ENCODE measurements at places on chromosomes 3 and 15.

DNA sequence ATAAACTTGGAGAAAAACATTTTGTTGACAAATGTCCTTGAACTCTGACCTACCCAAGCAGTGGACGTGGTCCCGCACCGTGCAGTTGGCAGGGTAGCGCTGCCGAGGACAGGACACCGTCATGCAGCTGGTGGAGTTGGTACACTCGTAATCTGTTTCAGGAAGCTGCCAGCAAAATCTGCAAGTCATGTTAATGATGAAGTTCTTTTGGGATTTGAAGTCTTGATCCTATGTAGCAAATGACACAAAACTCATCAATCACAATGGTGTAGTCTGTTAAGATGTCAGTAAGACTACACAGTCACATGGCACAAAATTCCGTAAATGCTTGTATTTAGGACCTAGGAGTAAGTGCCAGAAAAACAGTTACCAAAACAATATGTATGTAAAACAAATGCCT lies 5.5 kb downstream of the TM2D3 start:
- no peak for DNase-seq

DNA sequence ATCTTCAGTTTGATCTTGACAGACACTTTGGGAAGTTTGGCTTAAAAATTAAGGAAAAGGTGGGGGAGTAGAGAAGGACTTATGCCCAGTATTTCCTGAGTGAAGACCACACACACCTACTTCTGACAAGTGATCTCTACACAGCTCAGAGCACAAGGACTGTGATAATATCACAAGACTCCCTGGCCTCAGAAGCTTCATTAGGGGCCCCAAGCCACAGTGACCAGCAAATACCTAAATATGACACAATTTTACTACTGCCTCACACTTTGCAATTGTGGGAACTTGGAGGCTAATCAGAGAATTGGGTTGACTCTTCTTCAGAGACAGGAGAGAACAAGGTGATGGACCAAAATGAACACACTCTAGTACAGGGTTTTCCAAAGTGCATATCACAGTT lies 2.6 kb downstream of the ILDR1 start:
- DNase-seq, result no peak

DNA sequence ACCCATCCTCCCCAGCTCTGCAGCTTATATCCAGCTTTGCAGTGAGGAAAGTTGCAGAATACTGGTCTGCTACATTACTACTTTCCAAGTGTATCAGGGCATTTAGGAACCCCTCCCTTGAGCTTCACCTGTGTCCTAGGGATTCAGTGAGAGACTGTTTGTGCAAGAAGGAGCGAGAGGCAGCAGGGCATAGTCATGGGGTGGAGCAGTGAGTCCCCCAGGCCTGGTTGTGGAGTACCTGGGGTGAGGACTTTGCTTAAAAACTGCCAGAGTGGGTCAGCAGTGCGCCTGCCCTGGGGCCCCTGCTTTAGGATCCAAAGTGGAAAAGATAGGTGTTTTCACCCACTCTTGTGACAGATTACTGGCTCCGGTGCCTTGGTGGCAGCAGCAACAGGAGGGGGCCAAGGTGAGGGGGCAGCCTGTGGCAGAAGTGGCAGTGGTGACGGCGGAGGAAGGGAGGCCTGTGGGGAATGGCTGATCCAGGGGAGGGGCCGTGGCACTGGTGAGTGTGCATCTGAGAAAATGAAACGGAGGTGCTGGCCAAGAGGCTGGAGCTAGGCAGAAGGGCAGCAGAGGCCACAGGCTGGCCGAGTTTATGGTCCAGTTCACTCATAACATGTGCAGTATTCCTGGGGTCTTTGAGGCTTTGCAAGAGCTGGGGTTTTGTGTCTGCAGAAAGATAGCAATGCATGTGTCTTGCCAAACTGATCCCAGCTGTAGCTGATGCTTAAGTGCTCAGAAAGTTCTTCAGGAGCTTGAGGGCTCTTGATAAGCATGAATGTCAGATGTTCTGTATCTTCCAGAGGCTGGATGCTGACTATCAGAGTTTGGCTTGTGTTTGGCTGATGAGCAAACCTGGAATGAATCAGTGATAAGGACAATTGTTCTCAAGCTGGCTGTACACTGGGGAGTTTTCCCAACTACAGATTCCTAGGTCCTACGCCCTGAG lies 43.4 kb downstream of the GOLGA6A start:
- DNase-seq, result no peak

DNA sequence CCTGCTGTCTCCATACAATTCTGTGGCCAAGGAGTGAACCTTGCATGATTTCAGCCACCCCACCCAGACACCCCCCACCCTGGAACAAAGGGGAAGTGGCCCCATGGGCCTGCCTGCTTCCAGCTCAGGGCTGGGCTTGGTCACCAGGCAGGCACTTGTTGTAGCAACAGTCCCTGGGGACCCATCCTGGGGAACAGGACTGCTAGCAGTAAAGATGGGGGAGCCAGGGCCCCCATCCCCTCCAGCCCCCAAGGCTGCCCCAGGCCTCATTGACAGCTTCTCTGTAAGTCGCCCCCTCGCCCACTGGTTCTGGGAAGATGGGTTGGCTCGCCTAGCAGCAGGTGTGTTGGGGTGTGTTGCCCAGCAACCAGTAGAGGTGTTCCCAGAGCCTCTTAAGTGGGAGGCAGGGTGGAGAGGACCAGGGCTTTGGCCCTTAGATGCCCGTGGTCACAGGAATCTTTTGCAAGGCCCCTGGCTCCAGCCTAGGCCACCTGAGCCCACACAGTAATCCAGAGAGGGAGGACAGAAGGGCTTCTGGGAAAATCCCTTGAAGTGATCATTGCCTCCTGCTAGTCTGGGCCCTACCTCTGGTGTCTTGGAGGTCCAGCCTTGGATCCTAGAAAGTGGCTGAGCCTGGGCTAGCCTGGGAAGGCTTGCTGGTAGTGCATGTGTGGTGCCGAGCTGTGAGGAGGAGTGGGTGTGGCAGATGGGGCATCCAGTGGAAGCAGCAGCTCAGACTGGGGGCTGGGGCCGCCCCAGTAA lies 48.9 kb downstream of the CYP11A1 start:
- DNase-seq, result no peak

- no peak for DNase-seq
Measured at GRCh38 chr3:168248383-168249204, 152.9 kb upstream of the GOLIM4 start.

GRCh38 chr3:76177610-76178009 lies 392.3 kb upstream of the ZNF717 start:
- no peak for DNase-seq

- DNase-seq, result no peak
Measured at GRCh38 chr3:130626049-130626448, 109.1 kb downstream of the COL6A6 start.

DNA sequence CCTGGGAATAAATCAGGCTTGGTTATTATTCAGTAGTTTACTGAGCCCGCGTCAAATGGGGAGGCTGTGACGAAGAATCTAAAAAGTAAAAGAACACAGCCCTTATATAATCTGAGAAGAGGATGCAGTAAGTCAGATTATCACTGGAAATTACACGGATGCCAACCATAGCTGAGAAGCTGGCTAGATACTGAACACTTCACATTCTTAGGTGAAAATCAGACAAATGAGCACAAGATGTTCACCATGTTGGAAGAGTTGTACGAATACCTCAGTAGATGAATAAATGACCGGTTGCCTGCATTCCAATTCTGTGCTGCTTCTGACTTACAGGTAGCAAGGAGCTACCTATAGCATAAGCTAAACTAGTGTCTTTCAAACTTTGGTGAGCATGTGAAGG lies 254.3 kb downstream of the THRB start:
- no peak for DNase-seq

GRCh38 chr15:49560045-49560444 lies 60.6 kb downstream of the FAM227B start:
- DNase-seq, result no peak

GRCh38 chr3:52895418-52895817 lies 1.9 kb downstream of the STIMATE start:
- peak; percentile 49 for DNase-seq

- DNase-seq, result no peak
Measured at GRCh38 chr3:182913889-182914288, 66.4 kb downstream of the DCUN1D1 start.

- DNase-seq, result no peak
Measured at GRCh38 chr3:114880078-114880477, 267.0 kb downstream of the ZBTB20 start.

DNA sequence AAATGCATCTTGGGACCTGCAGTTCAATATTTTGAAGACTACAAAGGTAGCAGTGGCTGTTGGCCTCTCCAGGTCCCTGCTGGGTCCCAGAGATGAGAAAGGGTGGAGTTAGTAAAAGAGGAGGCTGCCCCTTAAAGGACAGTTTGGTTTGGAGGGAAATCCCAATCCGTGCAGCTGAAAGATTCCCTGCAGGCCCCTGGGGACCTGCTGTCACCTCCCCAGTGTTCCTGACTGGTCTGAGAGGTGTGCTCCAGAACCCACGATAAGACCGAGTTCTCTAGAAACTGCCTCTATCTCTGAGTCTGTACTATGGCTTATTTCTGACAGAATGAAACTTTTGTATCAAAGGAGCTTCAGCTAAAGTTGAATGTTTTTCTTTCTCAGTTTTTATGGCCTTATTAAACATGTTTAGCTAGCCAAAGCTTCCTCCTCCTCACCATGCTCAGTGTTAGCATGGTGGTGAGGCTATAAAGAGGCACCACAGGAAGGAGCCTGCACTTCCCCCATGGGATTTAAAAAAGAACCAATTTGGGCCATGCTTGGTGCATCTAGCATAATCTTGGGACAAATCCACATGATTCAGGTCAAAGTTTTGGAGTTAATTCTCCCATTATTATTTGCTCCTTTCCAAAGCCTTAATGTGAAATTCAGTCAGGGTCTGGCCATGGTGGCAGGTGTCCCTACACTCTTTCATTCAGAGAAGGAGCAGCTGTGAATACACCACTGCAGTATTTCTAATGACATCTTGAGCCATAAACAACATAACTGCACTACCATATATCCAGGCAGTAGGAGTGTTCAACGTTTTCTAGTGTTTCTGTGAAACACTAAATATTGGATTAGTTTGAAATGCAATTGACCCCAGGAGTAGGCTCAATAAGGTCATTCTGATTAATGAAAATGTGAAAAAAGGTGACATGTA lies 74.4 kb downstream of the ATP1B3 start:
- no peak for DNase-seq

DNA sequence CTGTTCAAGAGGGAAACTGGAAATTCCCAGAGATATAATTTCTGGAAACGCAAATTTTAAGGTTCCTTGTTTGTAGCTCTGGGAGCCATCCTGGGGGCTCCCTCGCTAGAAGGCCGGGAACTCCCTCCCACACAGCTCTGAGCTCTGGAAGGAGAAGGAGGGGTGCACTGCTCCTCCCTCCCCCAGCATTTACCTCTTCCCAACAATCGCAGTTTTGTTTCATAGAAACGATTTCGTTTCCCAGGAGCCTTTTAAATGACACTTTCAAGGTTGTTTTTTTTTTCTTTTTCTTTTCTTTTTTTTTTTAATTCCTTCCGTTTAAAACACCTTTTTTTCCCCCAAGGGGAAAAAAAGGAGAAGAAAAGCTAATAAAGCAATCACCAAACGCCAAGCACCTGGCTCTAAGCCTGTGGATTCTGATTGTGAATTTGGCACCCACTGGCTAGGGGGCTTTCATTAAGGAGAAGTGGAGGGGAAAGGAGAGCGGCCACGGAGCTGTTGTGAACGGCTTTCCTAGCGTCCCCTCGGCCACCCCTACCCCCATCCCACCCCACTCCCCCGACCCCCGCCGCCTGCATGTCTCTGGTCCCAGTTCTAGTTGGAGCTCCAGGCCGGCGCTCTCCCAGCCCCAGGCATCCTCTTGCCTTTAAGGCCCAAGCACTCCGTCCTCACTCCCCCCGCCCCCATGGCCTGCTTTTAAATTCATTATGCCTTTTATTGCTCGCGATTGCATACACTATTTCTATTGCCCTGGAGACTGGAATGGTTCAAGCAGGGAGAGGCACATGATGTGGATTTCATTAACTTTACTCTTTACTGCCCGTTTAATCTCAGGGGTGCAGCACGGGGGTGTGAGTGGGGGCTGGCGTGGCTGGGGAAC lies 13.6 kb upstream of the CCDC33 start:
- no peak for DNase-seq

GRCh38 chr3:27095553-27096222 lies 273.5 kb downstream of the NEK10 start:
- no peak for DNase-seq

- DNase-seq, result no peak
Measured at GRCh38 chr3:15635121-15635661, 33.6 kb downstream of the BTD start.

GRCh38 chr3:42014458-42014920 lies 52.6 kb upstream of the ULK4 start:
- no peak for DNase-seq

DNA sequence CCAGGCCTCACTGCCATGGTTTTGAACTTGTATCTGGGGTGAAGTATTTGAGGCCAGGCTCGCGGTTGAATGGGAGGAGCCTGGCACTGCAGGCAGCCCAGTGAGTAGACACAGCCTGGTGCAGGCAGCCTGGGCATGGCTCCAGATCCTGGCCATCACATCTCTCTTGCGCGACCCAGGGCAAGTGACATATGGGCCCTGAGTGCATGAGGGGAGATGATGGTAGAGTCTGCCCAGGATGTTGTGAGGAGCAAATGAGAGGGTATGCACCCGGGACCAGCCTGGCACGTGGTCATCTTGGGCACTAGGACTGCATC lies 103.5 kb downstream of the TBC1D2B start:
- DNase-seq, result no peak

- no peak for DNase-seq
Measured at GRCh38 chr3:130823241-130823884, 70.5 kb upstream of the ATP2C1 start.

GRCh38 chr3:14706096-14706495 lies 31.2 kb downstream of the C3orf20 start:
- no peak for DNase-seq

DNA sequence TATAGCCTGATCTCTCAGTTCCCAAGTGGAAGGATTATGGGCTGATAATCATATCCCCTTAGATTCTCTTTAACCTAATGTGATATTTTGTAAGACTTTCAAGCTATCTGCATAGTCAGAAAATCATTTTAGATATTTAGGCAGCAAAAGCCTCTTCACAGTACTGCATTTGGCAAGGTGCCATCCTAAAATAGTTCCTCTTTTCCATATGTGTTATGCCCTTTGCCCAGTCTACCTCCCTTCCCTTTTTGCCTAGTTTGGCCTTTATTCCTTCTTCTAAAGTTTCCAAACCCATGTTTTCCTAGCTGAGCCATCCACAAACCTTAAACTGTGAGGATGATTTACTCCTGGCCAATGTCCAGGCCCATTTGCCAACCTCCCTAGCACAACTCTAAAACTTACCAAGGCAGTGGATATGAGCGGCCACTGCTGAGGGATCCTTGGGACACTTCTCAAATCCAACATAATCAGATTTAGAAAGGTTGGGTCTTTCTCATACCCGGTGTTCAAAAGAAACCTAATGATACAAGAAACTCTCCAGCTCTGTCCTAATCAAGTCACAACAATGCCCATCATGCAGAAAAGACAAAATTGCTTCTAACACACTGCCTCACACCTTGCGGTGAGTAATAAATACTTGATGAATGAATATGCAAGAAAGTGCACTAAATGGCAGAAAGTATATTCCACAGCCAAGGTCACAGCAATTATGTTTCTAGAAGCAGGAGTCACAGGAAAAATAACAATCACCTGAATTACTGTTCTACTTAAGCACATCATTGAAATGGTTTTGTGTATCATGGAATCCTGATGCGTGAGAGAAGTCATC lies 493.9 kb downstream of the NLGN1 start:
- no peak for DNase-seq

- DNase-seq, result no peak
Measured at GRCh38 chr3:73461547-73461946, 163.2 kb downstream of the PDZRN3 start.

Measured in activated naive CD4-positive, alpha-beta T cell treated with Interleukin-2 at 50 U/mL for 16 hours (primary cell).